ENCODE measurements at places on chromosomes 3 and 15.
A peak's percentile ranks its signal among the peaks of the same experiment; 100 is the strongest.

DNA sequence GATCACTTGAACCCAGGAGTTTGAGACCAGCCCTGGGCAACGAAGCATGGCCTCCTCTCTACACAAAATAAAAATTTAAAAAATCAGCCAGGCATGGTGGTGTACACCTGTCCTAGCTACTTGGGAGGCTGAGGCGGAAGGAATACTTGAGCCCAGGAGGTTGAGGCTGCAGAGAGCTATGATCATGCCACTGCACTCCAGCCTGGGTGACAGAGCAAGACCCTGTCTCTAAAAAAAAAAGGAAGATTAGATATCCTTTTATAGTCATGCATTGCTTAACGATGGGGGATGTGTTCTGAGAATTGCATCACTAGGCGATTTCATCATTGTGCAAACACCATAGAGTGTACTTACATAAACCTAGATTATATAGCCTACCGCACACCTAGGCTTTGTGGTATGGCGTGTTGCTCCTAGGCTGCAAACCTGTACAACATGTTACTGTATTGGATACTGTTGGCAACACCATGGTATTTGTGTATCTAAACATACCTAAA is 12.6 kb downstream of the ALAS1 start:
- no peak for DNase-seq

DNA sequence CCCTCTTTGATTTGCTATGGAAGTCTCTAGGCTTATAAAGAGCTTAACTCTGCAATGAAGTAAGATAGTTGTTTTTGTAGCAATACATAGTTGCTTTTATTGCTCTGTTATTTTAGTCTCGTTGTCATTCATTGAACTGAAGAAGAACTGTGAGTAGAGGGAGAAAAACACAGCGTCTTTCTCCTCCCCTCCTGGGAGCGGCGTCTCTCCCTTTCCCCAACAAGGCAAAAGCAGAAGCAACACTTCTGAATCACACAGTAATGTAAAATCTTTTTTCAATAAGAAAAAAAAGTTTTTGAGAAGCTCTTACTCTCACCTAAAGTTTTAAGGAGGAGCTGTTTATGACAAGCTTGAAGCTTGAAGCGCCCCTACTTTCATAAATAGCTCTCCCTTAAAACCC is 119.3 kb upstream of the SLC7A14 start:
- no peak for DNase-seq

DNA sequence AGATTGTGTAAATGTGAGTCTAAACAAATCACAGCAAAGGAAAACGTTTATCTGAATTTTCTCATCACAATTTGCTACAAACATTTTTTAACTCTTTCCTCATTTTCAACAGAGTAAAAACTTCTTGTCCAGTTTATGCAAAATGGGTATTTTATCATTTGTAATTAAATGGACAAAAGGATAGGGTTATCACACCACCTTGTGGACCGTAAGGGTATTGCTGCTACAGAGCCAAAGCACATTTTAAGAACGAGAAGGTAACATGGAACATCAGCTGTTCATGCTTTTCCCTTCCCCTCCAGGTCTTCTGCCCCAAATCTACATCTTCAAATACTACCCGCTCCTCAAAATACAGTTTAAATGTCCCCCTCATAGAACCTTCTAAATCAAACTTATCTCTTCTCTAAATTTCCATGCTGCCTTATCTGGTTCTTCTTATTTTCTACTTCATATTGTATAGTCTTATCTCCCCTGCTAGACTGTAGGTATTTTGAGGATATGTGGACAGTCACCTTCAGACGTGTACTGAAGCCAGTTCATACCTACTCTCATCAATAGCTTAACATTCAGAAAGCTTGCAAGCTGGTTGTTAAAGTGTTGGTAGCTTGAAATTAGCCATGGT is 12.8 kb upstream of the SETMAR start:
- no peak for DNase-seq

GRCh38 chr3:174457758-174458157 is 401.4 kb upstream of the NAALADL2 start:
- DNase-seq, result no peak

GRCh38 chr3:128584412-128585020 is 66.1 kb downstream of the RPN1 start:
- DNase-seq, result peak; percentile 44

- DNase-seq, result no peak
These were observed 207.5 kb downstream of the CADPS start for GRCh38 chr3:62667714-62668113.

DNA sequence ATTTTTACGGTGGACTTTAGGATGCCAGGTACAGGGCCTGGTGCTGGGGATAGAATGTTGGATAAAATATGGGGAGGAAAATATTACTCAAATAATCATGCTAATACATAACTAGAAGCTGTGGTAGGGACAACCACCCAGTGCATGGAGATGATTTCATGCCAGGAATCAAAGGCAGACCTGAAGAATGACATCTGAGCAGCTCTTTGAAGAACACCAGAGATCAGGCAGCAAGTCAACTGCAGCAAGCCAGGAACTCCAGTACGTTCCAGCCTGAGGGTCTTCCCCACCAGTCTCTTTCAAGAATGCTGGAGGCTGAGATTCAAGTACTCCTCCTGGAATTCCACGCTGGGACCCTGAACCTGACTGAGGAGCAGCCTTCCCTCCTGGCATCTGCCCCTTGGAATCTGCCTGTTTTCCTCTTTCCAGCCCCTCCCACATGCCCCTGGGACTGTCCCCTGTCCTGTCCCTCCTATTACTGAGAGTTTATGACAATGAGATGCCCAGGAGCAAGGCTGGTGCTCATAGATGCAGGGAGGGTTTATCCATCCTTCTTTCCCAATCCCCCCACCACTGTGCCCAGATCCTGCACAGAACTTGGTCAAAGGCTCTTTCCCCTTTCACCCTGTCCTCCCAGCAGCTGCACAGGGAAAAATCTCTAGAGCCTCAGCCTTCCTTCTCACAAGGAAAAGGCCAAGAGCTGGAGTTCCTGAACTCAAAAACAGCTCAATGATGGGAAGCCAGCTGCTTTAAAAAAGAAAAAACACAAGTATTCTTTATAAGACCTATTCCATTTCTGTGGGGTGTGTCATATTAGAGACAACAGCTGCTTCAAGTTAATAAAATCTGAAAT is 68.0 kb downstream of the PDZRN3 start:
- DNase-seq, result no peak

DNA sequence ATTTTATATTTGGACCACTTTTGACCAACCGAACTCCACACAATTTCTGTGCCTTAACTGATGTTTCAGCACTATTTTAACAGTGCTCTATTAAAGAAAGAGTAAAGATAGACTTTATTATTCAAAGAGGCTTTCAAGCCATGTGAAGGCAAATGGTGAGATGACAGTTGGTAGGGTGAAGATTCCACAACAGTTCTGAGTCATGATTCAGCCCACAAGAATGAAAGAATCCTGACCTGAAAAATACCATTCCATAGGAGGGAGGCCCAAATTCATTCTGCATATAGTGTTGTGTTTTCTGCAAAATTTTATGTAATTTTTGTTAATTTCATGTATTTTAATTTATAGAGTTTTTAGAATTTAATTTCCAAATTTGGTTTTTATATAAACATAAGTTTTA is 135.6 kb upstream of the STAC start:
- no peak for DNase-seq

- DNase-seq, result no peak
These were observed 9.5 kb downstream of the SEC22C start for GRCh38 chr3:42572278-42572677.

DNA sequence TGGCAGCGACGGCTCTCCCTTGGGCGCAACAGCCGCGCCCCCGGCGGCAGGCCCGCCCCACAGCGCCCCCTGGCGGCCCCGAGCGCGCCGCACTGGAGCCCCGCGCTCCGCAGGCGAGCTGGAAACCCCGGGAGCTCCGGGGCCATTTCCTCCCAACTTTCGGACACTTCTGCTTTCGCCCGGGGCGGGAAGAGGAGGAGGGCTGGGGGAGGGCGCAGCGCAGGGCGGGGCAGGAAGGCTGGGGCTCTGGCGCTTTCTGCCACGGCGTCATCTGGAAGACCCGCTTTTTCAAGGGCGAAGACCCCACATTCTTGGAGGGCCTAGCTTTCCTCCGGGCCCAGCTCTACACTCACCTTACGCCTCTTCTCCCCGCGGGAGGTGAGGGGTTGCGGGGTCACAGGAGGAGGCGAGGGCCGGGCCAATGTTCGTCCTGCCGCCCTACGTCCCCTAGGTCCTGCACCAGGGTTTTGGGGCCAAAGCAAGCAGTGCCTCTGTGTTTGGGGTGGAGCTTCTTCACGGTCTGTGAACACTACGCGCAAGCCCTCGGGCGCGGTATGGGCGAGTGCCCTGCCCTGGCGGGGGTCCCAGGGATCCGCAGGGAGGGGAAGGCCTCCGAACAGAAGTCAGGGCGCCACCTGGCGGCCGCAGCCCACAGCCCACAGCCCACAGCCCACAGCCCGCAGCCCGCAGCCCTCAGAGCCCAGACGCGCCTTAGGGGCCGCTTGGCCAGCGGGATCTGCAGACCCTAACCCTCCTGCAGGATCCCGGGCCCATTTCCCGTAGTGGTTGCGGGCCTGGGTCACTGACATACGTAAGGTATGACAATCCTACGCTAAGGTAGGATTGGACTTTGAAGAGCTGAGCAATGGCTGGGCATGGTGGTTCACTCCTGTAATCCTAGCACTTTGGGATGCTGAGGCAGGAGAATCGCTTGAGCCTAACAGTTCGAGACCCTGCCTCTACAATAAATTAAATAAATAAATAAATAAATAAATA is 31.1 kb downstream of the FOXL2 start:
- peak; percentile 91 for DNase-seq

DNA sequence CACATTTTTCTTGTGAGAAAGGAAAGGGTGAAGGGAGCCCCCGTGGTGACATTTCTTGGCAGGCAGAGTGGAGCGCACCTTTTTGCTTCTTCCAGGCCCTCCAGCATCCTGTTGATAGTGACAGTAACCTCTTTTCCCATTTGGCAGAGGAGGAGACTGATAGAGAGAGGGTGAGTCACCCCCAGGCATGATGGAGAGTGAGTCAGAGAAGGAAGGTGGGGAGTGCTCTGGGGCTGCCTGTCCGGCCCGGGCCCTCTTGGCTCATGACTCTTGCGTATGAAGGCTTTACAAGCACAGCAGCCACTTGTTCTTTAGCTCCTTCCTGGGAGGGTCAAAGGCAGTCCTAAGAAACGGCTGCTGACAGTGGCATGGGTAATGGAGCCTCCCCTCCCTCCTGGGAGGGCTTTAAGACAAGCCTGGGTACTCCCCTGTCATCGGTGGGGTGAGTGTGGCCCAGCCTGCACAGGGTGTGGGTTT is 16.0 kb downstream of the ANKRD63 start:
- DNase-seq, result no peak

DNA sequence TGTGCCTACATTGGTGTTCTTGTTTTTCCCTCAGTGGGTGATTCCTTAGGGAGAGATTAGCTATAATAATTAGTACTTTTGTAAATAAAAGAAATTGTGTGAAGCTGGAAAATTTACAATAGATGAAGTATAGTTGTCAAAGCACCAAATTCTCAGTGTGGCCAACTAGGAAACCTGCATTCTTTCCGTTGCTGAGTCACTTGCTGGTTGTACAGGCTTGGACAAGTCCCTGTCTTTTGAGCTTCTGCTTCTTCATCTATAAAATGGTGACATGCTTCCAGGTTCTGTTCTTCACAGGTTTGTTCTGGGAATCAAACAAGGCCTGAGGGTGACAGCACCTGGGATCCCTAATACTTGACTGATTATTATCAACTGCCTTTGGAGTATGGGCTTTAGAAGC is 184.1 kb upstream of the HES1 start:
- no peak for DNase-seq

DNA sequence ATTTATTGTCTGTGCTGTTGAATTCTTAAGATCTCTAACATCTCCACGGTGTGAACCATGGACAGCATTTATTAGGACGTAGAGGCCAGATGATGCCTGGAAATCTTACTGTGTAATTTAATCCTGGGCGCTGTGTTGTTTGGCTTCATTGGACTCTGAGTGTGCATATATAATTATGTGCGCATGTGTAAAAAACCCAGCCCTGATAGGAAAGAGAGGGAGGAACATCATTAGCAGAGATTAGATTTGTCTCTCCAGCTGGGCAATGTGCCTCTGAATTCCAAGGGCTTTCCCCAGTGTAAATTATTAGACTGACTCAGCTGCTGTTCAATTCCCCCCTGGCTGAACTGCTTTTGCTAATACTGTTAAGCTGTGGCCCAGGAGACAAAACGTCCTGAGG is 39.6 kb downstream of the MAP3K13 start:
- DNase-seq, result no peak

- DNase-seq, result no peak
These were observed 30.3 kb downstream of the IL12A start for GRCh38 chr3:160018959-160019358.

DNA sequence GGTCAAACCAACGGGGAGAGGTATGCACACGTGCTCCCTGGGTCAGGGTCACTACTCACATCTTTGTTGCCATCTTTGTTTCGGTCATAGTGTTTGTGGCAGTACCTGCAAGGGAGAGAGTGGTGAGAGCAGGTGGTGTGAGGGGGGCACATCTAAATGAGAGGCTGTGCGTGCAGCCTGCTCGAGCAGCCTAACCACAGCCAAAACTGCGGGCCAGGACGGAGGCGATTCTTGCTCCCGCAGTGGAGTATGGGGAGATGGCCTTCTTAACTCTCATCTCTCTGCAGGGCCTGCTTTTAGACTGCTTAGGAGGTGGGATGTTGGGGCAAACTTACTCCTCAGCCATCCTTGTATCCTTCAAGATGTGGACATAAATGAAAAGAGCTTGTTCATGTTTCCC is 6.9 kb upstream of the PLA2G4F start:
- no peak for DNase-seq

DNA sequence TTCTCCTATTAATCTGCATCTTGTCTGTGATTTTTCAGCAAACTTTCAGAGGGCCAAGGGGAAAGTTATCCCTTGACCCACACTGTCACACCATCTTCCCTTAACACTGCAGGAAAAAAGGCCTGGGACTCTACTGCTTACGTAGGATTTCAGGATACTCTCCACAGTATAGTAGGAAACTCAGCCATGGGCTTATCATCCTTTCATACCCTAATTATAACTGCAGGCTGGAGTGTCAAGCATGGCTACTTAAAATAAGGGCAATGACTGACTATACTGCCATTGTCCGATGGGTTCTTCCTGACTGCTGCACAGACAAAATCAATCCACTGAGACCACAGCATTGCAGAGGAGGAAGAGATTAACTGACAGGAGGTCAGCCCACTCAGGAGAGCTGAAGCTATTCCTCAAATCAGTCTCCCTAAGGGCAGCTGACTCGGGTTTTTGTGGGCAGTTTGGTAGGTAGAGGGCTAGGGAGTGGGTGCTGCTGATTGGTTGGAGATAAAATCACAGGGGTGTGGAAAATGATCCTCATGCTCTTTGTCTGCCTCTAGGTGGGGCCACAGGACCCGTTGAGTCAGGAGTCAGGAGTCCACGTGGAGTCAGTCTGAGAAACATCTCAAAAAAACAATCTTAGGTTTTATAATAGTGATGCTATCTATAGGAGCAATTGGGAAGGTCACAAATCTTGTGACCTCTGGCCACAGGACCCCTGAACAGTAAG is 118.2 kb upstream of the STRIT1 start:
- no peak for DNase-seq

- DNase-seq, result no peak
These were observed 473 bp downstream of the FHIT start for GRCh38 chr3:61250784-61251173.

GRCh38 chr3:127072971-127073783 is 90.3 kb downstream of the PLXNA1 start:
- DNase-seq, result no peak
